Stimulated activated CD4-positive, alpha-beta T cell treated with anti-CD3 and anti-CD28 coated beads, Interleukin-2, amount 100 ng/mL, for 48 hours (primary cell): ENCODE measurements at places on chromosomes 13 and 19.

- no peak for DNase-seq
These were observed 410.6 kb downstream of the FGF9 start for GRCh38 chr13:22081430-22081829.

- DNase-seq: no peak
These were observed 3.6 kb upstream of the A1BG start for GRCh38 chr19:58356766-58357480.

DNA sequence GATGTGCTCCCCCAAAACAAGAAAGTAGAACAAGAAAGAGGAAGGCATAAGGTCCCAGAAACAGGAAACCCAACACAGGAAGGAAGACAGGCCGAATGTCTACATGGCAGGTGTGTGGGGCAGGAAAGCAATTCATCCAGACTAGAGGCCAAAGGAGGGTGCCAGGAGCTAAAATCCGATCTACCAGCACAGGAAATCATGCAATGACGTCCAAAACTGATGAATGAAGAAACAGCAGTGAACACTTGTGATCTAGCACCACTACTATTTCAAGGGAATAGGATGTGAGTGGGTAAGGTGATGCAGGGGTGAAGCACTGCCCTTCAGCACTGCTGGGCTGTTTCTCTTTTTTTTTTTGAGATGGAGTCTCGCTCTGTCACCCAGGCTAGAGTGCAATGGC, 59.1 kb downstream of the DOCK9 start:
- DNase-seq: no peak

DNA sequence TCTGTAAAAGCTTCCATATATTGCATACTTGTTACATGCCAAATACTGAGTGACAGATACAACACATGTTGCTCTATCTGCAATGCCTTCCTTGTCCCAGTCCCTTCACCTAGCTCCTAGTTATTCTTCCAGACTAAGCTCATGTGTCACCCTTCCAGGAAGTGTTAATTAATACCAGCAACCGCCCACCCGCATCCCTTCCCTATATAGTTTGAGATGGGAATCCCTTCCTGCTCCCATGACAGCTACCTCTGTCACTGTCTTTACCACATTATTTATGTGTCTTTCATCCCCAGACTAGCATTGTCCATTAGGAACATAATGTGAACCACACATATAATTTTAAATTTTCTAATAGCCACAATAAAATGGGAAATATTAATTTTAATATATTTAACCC, 49.5 kb upstream of the FRY start:
- no peak for DNase-seq

- DNase-seq: no peak
These were observed 13.2 kb downstream of the C19orf44 start for GRCh38 chr19:16509141-16510061.

GRCh38 chr19:18090545-18091216, 3.9 kb upstream of the IL12RB1 start:
- DNase-seq: no peak

- no peak for DNase-seq
These were observed 129.0 kb upstream of the SPRY2 start for GRCh38 chr13:80469853-80470381.

- DNase-seq: no peak
These were observed 38.3 kb downstream of the AP1M1 start for GRCh38 chr19:16235811-16236652.

- no peak for DNase-seq
These were observed 107.1 kb downstream of the DACH1 start for GRCh38 chr13:71759651-71760511.

- DNase-seq: no peak
These were observed 128.3 kb downstream of the KLF5 start for GRCh38 chr13:73187106-73187505.

- DNase-seq: no peak
These were observed 32.6 kb upstream of the ZSCAN5A start for GRCh38 chr19:56347163-56347778.

DNA sequence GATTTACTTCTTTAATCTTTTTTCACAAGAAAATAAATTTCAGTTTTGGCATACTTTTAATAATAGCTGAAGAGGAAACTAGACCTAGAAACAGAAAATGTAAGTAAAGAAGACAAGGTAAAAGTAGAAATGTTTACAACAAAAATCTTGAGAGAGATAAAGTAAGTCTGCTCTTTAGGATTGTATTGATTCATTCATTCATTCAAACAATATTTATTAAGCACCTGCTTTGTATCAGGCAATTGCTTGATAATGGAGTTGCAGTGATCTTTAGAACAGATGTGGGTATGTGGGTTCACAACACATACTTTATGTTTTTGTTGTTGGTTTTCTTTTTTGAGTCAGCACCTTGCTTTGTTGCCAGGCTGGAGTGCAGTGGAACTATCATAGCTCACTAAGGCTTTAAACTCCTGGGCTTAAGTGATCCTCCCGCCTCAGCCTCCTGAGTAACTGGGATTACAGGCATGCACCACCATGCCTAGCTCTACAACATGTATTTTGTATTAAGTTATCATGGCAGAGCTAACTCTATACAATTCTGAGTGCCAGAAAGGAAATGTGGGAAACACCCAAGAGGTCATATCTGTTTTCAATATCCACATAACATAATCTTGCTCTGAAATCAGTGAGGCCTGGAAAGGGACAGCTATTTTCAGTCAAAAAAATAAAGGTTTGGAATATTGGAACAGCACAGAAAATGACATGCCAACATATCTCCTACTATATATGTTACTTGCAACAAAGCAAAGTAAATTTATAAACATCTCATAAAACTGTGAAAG, 8.8 kb upstream of the SPART start:
- DNase-seq: no peak

DNA sequence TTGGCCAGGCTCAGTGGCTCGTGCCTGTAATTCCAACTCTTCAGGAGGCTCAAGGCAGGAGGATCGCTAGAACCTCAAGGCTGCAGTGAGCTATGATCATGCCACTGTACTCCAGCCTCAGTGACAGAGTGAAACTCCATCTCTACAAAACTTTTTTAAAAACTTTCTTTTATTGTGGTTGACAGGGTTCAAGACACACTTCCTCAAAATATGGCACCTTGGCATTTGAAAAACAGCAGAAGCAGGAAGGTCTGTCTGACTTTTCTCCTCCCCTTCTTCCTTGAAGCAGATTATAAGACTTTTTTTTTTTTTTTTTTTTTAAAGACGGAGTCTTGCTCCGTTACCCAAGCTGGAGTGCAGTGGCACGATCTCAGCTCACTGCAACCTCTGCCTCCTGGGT, 100.3 kb downstream of the TM9SF2 start:
- no peak for DNase-seq

DNA sequence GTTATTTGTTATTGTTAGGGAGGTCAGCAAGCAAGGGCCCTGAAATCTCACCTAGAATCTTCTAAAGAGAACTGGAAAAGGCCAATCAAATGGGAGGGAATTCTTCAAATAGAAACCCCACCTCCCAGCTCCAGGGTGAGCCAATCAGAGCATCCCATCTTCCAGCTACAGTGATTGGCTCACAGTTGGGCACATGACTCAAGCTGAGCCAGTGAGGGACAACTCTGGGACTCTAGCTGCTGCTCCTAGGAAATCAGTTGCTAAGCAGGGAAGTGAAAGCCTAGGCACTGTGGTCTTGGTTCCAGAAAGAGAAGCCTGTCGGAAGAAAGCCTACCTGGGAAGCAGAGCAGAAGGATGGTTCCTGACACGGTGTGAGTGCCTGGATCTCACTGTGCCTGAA, 13.4 kb downstream of the TM6SF2 start:
- no peak for DNase-seq

DNA sequence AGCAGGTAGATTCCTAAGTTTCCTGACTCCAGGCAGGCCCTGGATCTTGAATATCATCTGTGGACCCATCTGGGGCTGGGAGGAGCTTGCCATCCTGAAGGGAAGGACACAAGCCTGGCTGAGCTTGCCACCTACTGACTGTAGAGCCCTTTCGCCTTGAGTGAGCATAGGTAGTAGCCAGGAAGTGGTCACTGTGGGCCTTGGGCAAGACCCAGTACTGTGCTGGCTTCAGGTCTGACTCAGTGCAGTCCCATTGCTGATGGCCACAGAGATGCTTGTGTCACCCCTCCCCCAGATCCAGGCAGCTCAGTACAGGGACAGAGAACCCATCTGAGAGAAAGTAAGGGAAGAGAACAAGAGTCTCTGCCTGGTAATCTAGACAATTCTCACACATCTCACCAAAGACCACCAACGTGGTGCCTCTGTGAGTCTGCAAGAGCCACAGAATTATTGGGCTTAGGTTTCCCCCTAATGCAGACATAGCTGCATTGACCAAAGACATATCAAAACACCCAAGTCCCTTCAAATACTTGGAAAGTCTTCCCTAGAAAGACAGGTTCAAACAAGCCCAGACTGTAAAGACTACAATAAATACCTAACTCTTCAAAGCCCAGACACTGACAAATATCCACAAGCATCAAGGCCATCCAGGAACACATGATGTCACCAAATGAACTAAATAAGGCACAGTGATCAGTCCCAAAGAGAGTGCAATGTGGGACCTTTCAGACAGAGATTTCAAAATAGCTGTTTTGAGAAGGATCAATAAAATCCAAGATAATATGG, 108.2 kb upstream of the WASF3 start:
- no peak for DNase-seq

- no peak for DNase-seq
These were observed at the start of gene TRPC4 for GRCh38 chr13:37869756-37870488. Gene TRPC4, minus strand, starts transcription at chr13:37869772. Its CDS starts 86,439 bp downstream, at chr13:37783333.

GRCh38 chr19:38707512-38708114, 36.7 kb downstream of the CAPN12 start:
- no peak for DNase-seq

GRCh38 chr13:96091164-96092117, 1.5 kb downstream of the HS6ST3 start:
- DNase-seq: no peak

DNA sequence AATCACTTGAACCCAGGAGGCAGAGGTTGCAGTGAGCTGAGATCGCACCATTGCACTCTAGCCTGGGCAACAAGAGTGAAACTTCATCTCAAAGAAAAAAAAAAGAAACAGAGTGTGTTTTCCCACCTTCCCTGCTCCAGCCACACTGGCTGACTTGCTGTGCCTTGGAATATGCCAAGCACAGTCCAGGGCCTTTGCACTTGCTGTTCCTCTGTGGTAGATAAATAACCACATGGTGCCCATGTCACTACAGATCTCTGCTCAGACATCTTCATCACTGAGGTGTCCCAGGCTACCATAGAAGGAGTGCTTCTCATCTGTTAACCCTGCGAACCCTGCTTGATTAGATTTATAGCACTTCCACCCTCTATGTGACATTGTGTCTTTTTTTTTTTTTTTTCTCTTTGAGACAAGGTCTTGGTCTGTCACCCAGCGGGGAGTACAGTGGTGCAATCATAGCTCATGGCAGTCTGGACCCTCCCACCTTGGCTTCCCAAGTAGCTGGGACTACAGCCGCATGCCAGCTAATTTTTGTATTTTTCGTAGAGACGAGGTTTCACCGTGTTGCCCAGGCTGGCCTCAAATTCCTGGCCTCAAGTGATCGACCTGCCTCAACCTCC, 10.4 kb downstream of the SMARCA4 start:
- no peak for DNase-seq

GRCh38 chr19:58279042-58279924, 528 bp downstream of the ZNF8 start:
- peak; percentile 29 for DNase-seq

GRCh38 chr19:2254064-2254872, 1.9 kb downstream of the JSRP1 start:
- DNase-seq: no peak

DNA sequence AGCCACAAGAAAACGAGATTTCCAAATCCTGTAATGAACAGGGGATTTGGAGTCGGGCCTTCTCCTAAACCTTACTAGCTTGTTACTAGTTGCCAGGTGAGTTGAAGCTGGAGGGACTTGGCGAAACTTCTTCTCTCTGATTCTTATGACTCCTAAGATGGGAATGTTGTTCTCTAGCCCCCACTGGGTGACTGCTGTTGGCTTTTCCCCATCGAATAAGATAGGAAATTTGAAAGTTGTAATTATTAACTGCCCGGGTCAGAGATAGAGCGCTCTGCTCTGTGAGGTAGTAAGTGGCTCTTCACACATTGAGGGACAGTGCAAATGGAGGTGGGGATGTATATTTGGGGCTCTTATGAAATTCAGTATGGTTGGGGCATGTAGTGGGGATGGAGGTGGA, 111.2 kb upstream of the MBNL2 start:
- no peak for DNase-seq

- no peak for DNase-seq
These were observed 30.2 kb downstream of the RXFP2 start for GRCh38 chr13:31769575-31769974.

DNA sequence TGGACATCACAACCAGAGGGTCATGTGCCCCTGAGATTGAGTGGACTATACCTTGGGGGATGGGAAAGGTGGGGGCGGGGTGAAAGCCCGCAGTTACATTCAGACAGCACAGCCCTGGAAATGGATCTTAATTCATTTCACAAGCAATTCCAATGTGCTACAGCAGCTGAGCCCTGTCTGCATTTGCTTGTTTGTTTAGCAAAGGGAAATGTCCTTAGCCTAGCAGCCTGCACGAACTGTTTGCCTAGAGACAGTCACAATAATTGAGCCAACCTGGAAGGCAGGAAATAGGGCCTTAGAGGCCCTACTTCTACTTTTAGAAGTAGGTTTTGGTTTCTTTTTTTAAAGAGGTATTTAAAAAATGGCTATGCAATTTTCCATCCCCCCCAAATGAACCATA, 177.3 kb upstream of the KL start:
- DNase-seq: no peak

DNA sequence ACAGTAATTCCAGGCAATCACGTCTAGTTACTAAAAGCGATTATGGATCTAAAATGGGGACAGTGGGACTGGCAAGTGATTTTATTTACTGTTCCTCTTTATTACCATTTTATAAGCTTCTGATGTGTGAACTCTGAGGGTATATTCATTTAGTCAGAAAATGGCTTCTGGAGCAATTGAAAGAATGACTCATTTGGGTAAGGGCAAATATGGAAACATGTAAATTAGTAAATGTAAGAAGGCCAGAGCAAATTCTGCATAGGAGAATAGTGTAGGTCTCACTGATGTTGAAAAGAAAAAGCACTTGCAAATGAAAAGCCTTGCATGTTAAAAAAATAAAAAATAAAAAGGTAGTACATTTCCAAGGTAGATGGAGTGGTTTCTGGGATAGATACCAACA, 262.2 kb downstream of the KLF5 start:
- DNase-seq: no peak

DNA sequence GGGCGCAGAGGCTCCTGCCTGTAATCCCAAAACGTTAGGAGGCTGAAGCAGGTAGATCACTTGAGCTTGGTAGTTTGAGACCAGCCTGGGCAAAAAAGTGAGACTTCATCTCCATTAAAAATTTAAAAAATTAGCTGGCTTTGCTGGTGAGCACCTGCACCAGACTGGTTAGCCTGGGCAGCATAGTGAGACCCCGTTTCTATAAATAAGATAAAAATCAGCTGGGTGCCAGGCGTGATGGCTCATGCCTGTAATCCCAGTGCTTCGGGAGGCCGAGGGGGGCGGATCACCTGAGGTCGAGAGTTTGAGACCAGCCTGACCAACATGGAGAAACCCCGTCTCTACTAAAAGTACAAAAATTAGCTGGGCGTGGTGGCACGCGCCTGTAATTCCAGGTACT, 32.4 kb downstream of the DPRX start:
- DNase-seq: no peak
